ENCODE measurements at places on chromosomes 2 and 18.

GRCh38 chr2:217899231-217900009 lies 103.4 kb downstream of the TNS1 start:
- peak overlapping the region; percentile 92 for H3K27ac ChIP-seq
- H3K27me3 ChIP-seq, result no peaks in the 10 kb centered on the region
- no peak for DNase-seq
- peaks cover 15% of the 10 kb centered on the region for H3K36me3 ChIP-seq
- H3K4me1 ChIP-seq, result peaks cover 67% of the 10 kb centered on the region

- no peaks in the 10 kb centered on the region for H3K4me1 ChIP-seq
- no peaks in the 10 kb centered on the region for H3K36me3 ChIP-seq
- no peak overlapping the region for H3K27ac ChIP-seq
- no peak for DNase-seq
- no peaks in the 10 kb centered on the region for H3K27me3 ChIP-seq
These were observed 166.7 kb upstream of the ZNF521 start for GRCh38 chr18:25518716-25519053.

DNA sequence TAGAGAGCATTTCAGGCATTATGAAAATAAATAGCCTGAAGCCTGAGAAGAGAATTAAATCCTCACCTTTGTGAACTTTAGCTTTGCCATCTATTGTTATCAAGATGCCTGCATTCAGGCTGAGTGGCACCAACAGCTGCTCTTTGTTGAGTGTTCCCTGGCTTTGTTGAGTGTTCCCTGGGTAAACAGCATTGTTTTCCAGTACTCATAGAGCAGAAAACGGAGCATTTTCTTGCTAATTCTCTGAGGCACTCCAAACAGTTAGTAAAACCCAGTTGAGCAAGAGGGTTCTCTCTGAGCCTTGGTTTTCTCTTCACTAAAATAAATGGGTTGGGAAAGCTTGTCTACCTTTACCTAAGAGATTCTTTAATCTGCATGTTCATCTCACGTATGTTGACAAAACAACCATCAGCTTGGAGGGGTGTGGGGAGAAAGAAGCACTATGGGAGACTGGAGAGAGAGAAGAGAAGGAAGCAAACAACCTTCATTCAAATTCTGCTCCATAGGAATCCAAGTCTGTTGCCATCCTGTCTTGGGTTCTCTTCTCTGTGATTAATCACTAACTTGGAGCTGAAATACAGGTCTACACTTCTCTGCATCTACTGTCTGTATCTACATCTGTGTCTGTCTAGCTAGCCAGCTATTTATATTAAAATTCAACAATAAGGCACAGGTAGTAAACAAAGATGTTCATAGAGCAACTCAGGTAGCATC lies 567.0 kb upstream of the SOX11 start:
- H3K36me3 ChIP-seq, result no peaks in the 10 kb centered on the region
- no peak overlapping the region for H3K27ac ChIP-seq
- H3K4me3 ChIP-seq, result no peak overlapping the region
- no peaks in the 10 kb centered on the region for H3K4me1 ChIP-seq
- H3K27me3 ChIP-seq, result no peaks in the 10 kb centered on the region
- DNase-seq, result no peak

DNA sequence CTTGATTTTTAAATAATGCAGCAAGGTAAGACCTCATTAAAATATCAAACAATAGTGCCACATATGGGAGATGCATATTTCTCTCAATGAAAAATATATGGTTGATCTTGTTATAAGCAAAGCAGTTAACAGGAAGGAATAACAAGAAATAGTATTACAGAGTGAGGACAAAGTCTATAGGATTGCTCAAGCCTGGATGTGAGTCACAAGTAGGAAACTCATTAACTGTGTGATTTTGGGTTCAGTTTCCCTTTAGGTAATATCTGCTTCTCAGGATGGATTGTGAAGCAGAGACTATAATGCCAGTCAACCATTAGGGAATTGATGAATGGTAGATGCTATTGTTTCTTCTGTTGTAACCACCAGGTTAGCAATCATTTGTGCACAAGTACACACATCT lies 42.9 kb upstream of the SPHKAP start:
- no peaks in the 10 kb centered on the region for H3K36me3 ChIP-seq
- no peak for DNase-seq
- H3K27me3 ChIP-seq, result no peaks in the 10 kb centered on the region

- no peak overlapping the region for H3K27ac ChIP-seq
- H3K4me1 ChIP-seq, result no peaks in the 10 kb centered on the region
- H3K27me3 ChIP-seq, result no peaks in the 10 kb centered on the region
- no peak overlapping the region for H3K4me3 ChIP-seq
These were observed 59.9 kb downstream of the MSH6 start for GRCh38 chr2:47842846-47843245.

DNA sequence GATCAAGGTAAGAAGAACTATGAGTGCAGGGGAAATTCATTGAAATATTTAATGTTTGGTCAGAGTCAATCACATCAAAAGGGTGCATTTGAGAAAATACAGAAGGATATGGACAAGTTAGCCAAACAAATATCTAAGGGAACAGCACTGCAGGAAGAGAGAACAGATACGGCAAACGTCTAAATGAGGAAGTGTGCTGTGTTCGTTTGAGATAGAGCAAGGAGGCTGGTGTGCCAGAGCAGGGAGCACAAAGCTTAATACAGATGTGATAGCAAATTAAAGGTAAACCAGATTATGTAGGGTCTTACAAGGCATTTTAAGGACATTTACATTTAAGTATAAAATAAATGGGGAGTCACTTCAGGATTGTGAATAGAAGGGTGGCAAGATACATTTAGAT lies 241.3 kb upstream of the ZNF804A start:
- H3K27me3 ChIP-seq, result no peaks in the 10 kb centered on the region
- H3K4me3 ChIP-seq, result no peak overlapping the region
- H3K4me1 ChIP-seq, result no peaks in the 10 kb centered on the region
- no peak for DNase-seq

DNA sequence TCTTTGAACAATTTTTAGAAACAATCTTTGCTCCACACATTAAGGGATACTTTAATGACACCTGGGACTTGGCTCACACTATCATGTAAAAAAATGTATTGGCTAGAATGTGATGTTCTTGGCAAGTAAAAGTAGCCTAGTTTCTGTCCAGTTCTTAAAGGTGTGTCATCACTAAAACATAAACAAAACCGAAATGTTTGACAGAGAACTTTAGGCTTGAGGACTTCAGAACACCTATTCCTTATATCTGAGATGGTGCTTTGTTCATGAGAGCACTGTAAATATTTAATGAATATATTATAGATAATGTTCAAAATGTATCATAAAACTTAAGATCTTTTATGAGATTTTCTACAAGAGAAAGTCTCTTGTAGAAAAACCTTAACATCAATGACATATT lies 19.8 kb upstream of the HNRNPA3 start:
- no peaks in the 10 kb centered on the region for H3K36me3 ChIP-seq
- no peak overlapping the region for H3K27ac ChIP-seq
- no peaks in the 10 kb centered on the region for H3K4me1 ChIP-seq
- no peak for DNase-seq
- H3K4me3 ChIP-seq, result no peak overlapping the region
- no peaks in the 10 kb centered on the region for H3K27me3 ChIP-seq

- DNase-seq, result no peak
- no peak overlapping the region for H3K4me3 ChIP-seq
- H3K27ac ChIP-seq, result peak overlapping the region; percentile 44
- H3K27me3 ChIP-seq, result no peaks in the 10 kb centered on the region
These were observed 45.4 kb downstream of the SLC40A1 start for GRCh38 chr2:189534854-189535832.

DNA sequence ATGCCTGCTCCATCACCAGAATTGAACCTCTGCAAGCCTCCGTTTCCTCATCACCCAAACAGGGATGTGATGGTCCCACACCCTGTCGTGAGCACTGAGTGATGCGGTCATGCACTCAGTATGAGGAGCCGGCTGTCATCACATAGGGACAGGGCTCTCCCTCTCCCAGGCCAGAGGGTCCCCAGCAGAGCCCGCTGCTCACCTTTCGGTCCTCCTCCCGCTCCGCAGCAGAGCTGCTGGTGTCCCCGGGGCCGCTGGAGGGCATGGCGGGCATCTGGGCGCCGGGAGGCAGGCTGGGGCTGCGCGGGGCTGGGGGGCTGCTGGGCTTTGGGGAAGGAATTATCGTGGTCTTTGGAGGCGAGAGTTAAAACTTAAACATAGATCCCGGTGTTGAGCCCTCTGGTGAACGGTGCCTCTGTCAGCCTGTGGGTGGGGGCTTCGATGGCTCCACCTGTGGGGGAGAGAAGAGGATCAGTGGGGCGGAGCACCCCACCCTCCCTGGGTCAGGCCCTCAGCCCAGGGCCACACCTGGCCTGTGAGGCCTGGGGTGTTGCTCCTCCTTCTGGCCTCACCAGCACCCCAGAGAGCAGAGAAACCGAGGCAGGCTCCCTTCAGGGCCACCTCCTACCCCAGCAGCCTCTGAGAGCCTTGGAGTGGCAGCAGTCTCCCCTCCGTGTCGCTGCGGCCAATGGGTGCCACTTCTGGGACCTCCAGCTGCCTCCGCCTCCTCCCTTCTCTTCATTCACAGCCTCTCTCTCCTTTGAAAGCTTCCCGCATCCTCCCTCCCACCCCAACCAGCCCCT lies 27.8 kb downstream of the DNMT3A start:
- no peak for DNase-seq
- H3K4me3 ChIP-seq, result no peak overlapping the region
- H3K27me3 ChIP-seq, result no peaks in the 10 kb centered on the region
- H3K36me3 ChIP-seq, result peaks cover 28% of the 10 kb centered on the region
- peaks cover 68% of the 10 kb centered on the region for H3K4me1 ChIP-seq
- H3K27ac ChIP-seq, result peak overlapping the region; percentile 84

GRCh38 chr2:11949732-11950523 lies 203.5 kb downstream of the LPIN1 start:
- H3K36me3 ChIP-seq, result no peaks in the 10 kb centered on the region
- DNase-seq, result no peak
- H3K27me3 ChIP-seq, result no peaks in the 10 kb centered on the region
- no peak overlapping the region for H3K27ac ChIP-seq
- no peak overlapping the region for H3K4me3 ChIP-seq

- H3K4me3 ChIP-seq, result no peak overlapping the region
- no peak for DNase-seq
- H3K4me1 ChIP-seq, result peaks cover 34% of the 10 kb centered on the region
- H3K27me3 ChIP-seq, result no peaks in the 10 kb centered on the region
These were observed 68.8 kb downstream of the CLHC1 start for GRCh38 chr2:55163274-55163721.

- no peak overlapping the region for H3K4me3 ChIP-seq
- no peaks in the 10 kb centered on the region for H3K27me3 ChIP-seq
- DNase-seq, result no peak
- H3K4me1 ChIP-seq, result peaks cover 24% of the 10 kb centered on the region
- no peak overlapping the region for H3K27ac ChIP-seq
These were observed 138.8 kb downstream of the MCFD2 start for GRCh38 chr2:46776687-46777327.

DNA sequence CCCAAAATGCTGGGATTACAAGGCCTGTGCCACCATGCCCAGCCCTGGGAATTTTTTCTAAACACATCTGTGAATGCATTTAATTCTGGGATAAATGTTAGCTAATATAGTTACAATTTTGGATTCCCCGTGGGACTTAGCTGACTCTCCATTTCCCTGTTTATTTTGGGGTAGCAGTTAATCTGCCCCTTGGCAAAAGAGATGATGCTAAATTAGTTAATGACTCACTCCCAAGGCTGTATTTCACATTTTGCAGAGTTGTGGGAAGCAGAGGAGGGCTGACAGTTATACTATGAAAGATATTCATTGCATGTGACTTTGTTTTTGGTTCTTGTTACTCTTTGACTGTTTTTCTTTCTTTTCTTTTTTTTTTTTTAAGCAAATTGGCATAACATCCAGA lies 3.2 kb downstream of the MTHFD2 start:
- H3K27ac ChIP-seq, result peak overlapping the region; percentile 92
- H3K27me3 ChIP-seq, result no peaks in the 10 kb centered on the region

DNA sequence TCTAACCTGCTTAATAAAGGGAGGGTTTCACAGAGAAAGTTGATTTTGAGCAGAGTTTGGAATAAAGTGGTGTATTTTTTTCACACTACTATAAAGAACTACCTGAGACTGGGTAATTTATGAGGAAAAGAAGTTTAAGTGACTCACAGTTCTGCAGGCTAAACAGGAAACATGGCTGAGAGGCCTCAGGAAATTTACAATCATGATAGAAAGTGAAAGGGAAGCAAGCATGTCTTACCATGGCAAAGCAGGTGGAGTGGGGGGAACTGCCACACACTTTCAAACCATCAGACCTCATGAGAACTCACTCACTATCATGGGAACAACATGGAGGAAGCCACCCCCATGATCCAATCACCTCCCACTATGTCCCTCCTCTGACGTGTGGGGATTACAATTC lies 546.7 kb downstream of the EPHA4 start:
- H3K4me3 ChIP-seq, result no peak overlapping the region
- H3K36me3 ChIP-seq, result no peaks in the 10 kb centered on the region
- peaks cover 11% of the 10 kb centered on the region for H3K27me3 ChIP-seq
- no peaks in the 10 kb centered on the region for H3K4me1 ChIP-seq
- no peak for DNase-seq

- H3K27ac ChIP-seq, result no peak overlapping the region
- H3K4me1 ChIP-seq, result no peaks in the 10 kb centered on the region
- no peaks in the 10 kb centered on the region for H3K27me3 ChIP-seq
- no peak for DNase-seq
- no peaks in the 10 kb centered on the region for H3K36me3 ChIP-seq
- H3K4me3 ChIP-seq, result no peak overlapping the region
These were observed 16.6 kb downstream of the EPHA4 start for GRCh38 chr2:221555494-221555846.

DNA sequence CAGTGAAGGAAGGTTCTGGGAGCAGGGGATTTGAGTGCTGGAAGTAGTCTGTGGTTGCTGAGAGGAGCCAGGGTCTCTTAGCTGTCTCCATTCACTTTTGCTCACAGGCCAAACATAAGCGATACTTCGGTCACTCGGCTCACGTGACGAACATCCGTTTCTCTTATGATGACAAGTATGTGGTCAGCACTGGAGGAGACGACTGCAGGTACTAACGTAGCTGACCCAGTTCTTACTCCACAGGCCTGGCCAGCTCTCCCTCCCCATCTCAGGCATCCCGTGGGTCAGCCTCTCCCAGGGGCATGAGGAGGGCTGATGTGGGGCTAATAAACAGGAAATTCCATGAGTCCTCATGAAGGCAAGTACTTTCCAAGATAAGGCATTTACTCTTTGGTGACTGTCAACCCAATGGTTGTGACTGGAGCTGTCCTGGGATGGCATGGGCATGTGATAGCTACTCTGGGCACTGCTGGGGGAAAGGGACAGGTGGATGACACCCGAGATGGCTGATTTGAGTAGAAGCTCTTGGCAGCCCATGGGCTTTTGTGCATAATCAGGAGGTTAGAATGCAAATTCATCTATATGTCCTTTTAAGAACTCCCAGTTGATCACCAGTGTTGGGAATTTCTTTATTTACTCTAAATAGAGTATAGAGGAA lies 81.6 kb downstream of the RTN4 start:
- DNase-seq, result no peak
- no peak overlapping the region for H3K4me3 ChIP-seq
- peaks cover 61% of the 10 kb centered on the region for H3K36me3 ChIP-seq
- H3K27ac ChIP-seq, result no peak overlapping the region
- H3K4me1 ChIP-seq, result peaks cover 49% of the 10 kb centered on the region
- no peaks in the 10 kb centered on the region for H3K27me3 ChIP-seq

GRCh38 chr2:42339191-42339912 lies 21.7 kb downstream of the COX7A2L start:
- peaks cover 13% of the 10 kb centered on the region for H3K36me3 ChIP-seq
- H3K4me3 ChIP-seq, result no peak overlapping the region
- DNase-seq, result no peak

GRCh38 chr2:235558572-235558971 lies 64.7 kb downstream of the AGAP1 start:
- no peaks in the 10 kb centered on the region for H3K27me3 ChIP-seq
- peaks cover 7% of the 10 kb centered on the region for H3K4me1 ChIP-seq
- H3K27ac ChIP-seq, result no peak overlapping the region
- no peaks in the 10 kb centered on the region for H3K36me3 ChIP-seq
- no peak for DNase-seq

Measured in esophagus squamous epithelium (tissue), 5 donors.